ENCODE measurements at places on chromosomes 12 and 14.

DNA sequence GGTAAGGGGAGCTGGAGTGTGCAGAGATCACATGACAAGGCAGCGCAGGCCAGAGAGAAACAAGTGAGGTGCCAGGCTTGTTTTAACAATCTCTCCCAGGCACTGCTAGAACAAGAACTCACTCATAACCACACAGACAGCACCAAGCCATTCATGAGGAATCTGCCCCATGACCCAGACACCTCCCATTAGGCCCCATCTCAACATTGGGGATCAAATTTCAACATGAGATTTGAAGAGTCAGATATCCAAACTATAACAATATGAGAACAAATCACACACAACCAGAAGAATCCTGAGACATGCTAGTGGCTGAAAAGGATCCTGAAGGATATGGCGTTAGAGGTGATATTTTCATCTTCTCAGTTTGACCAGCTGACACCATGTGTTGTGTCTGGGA, 21.9 kb downstream of the OR6J1 start:
- DNase-seq = no peak

- peak; percentile 57 for DNase-seq
Measured at GRCh38 chr12:66087365-66087943, 43.1 kb downstream of the LLPH start.

GRCh38 chr14:36676236-36676635, 14.6 kb downstream of the PAX9 start:
- DNase-seq = no peak

DNA sequence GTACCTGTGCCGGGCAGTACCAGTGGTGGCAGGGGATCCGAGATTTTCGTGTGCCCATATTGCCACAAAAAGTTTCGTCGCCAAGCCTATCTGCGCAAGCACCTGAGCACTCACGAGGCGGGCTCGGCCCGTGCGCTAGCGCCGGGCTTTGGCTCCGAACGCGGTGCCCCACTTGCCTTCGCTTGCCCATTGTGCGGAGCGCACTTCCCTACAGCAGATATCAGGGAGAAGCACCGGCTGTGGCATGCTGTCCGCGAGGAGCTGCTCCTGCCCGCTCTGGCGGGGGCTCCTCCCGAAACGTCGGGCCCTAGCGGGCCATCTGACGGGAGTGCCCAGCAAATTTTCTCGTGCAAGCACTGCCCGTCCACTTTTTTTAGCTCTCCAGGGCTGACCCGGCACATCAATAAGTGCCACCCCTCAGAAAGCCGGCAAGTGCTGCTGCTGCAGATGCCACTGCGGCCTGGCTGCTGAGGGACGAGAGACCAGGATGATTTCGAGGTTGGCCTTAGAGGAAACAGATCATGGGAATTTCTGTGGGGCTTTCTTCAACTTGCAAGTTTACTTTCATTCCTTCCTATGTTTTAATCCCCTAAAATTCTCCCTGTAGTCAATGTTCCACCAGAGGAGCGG, 1.6 kb downstream of the INSM2 start:
- no peak for DNase-seq

DNA sequence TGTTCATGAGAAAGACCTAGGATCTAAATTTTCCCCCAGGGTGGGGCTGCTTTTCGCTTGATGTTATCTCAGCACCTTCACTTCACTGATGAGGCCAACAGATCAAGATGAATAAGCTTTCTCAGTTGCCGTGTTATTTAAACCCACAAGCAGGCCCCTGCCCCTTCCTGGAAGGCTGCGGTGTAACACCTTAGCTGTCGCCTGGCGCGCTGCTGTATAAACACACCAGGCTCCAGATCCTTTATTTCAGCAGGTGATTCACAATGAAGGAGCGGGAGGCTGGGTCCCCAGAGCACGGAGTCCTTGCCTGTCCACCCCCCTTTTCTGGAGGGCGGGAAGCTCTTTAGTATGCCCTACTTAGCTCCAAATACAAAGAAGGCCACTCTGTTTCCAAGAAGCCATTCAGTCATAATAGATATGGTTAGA, 515.4 kb downstream of the FUT8 start:
- no peak for DNase-seq

- no peak for DNase-seq
Measured at GRCh38 chr14:85248881-85249635, 280.9 kb upstream of the FLRT2 start.

DNA sequence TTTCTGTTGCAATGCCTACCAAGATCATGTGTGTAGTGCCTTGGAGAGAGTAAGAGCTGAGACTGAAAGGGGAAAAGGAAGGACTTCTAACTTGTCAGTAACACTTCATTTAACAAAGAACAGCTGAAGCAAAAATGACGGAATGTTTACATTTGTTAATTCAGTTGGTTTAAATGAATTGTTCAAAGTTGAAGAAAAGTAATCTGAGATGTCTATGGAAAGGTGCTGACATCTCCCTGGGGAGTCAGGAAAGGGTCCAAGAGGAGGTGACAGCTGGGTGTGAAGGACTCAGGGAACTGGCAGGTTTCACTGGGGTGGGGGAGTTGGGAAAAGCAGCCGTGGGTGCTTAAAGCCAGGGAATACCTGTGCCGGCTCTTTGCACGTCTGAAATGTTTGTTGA, 7.9 kb downstream of the TMEM63C start:
- DNase-seq = no peak

GRCh38 chr14:67673451-67673850, 981 bp downstream of the VTI1B start:
- DNase-seq = no peak

- no peak for DNase-seq
Measured at GRCh38 chr14:90676912-90677311, 139.3 kb downstream of the TTC7B start.

- DNase-seq = no peak
Measured at GRCh38 chr12:131635491-131636122, 75.3 kb upstream of the SFSWAP start.

- no peak for DNase-seq
Measured at GRCh38 chr12:118337194-118337838, 35.4 kb downstream of the TAOK3 start.

DNA sequence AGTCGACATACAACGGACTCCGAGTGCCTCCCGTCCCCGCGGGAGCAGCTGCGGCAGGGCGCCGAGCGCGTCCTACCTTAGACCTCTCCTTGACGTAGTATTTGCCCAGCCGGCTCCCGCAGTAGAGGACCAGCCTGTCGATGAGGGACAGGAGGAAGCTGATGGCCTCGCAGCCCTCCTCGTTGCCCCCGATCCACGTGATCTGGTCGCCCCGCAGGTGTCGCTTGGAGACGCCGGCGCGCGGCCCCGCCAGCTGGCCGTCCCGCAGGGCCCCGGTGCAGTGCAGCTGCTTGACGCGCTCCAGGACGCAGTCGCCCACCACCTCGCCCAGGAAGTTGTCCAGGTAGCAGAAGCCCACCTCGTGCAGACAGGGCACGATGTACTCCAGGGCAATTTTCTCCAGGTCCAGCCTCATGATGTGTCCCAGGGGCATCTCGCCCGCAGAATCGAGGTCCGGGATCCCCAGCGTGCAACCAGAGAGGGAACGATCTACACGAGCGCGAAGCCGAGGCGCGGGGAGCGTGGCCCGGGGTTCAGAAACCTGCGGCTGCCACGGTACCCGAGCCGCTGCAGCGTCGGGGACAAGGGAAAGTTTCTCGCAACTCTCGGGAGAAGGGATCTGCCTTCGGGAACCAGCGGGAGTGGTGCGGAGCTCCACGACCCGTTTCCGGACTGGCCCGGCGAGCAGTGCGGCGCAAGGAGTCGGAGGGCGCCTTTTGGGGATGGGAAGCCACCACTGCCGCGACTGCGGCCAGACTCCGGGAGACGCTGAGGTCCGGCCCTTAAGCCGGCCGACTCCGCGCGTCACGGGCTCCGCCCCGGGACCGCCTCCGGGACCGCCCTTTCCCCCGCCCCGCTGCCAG, at the start of gene EGLN3:
TSS of gene EGLN3 (minus strand) at position 755 of the 863 bp plus-strand sequence. CDS start at position 433, 322 bp downstream.
- DNase-seq = no peak

GRCh38 chr14:105487449-105487985, 831 bp downstream of the CRIP1 start:
- DNase-seq = peak; percentile 57

- no peak for DNase-seq
Measured at GRCh38 chr14:65351493-65352194, 60.9 kb upstream of the FUT8 start.

DNA sequence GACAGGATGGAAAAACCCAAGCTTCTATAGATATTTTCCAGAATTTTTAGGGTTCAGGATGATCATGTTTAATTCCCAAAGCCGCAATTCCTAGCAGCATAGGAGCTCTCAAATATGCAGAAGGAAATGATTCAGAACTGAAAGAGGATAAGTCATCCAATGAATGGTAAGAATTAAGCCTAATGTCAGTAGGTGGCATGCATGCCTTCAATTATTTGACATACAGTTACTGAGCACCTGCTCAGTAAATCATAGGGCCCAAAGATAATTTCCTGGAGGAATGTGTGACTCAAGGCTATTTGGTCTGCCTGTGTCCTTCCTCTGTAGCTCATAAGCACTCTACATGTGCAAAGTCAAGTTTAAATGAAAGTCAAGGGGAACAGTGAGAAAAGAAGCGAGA, 116.8 kb upstream of the SLC38A4 start:
- DNase-seq = no peak

DNA sequence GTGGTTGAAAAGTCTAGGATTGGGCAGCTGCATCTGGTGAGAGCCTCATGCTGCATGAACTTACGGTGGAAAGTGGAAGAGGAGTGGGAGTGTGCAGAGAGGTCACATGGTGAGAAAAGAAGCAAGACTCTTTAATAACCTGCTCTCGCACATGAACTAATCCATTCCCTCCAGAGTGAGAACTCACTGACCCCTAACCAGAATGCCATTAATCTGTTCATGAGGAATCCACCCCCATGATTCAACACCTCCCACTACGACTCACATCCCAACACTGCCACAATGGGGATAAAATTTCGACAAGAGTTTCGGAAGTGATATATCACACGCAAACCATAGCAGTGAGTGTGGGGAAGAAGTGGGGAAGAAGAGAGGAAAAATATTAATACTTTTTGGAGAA, 377.4 kb downstream of the NAV3 start:
- DNase-seq = no peak

DNA sequence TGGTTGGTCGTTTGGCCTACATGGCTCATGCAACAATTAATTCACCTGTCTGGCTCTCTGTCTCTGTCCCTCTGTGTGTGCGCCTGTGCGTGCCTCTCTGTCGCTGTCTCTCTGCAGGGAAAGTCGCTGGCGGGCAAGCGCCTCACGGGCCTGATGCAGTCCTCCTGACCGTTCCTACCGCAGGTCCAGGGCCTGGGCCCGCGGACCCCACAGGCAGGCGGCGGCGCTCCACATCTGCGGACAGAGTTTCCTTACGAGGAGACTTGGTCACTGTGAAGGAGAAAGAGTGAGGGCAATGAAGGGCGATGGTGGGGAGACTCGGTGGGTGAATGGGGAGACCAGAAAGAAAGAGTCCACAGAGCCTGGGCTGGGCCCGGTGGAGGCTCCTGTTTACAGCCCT, 331.6 kb downstream of the DPF3 start:
- DNase-seq = no peak

DNA sequence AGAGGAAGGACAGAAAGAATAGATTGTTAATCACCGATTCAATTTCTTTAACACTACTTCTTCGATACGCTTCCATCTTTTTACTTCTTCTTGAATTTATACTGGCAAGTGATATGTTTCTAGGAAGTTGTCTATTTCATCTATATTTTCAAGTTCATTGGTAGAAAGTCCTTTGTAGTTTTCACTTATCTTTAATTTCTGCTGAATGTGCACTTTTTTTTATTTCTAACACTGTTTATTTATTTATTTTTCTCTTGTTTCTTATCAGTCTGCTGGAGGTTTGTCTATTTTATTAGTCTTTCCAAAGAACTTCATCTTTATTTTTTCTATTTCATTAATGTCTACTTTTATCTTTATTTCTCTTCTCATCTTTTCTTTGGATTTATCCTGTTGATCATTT, 63.6 kb downstream of the SIX1 start:
- DNase-seq = no peak

Data from MV-4-11 (cell line).